ENCODE measurements at places on chromosomes 11 and 22.

GRCh38 chr11:67420147-67420645 lies 4.7 kb downstream of the CARNS1 start:
- DNase-seq: no peak

DNA sequence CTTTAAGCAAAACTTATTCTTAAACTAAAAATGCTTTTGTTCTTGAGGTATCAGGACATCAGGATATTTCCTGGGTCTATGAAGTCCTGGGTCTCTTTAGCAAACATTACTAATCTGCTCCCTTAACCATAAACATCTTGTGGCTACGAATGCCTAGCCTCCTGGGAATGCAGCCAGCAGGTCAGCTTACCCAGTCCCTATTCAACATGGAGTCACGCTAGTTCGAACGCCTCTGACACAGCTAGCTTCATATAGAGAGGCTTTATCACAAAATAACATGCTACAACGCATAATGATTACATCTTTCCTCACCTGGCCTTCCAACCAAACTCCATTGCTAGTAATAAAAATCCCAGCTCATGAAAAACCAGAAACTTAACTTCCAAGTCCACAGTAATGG lies 17.5 kb upstream of the FIBIN start:
- no peak for DNase-seq

DNA sequence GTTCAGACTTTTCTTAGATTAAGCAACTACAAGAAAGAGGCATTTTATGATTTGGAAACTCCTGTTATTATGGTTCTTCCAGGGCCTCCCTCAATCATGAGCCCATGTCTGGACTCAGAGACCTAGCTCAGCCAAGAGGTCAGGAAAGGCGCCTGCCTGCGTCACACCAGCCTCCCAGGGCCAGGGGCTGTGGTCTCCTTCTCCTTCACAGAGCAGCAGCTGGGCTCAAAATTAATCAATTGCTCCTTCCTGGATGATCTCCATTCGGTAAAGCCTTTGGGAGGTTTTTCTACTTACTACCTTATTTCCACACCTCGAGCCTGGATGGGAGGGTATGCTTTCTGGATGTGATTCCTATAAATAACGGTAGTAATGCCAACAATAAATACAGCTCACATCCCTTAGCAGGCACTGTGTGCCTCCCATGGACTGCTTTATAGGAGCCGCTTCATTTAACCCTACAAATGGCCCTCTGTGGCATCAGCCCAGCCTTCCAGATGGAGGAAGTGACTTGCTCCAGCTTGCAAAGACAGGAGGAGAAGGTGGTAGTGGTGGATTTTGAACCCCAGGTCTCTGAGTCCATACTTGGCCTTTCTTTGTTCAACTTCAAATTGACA lies 1445.6 kb downstream of the TBC1D22A start:
- DNase-seq: no peak

DNA sequence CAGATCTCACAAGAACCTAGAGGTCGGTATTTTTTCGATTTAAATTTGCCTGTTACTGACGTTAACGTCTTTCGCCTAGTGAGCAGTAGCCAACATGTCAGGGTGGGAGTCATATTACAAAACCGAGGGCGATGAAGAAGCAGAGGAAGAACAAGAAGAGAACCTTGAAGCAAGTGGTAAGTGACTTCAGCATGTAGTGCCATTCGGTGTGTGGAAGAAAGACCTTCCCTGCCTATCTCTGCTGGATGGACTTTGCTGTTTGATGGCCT lies 750 bp downstream of the XRCC6 start:
- no peak for DNase-seq

GRCh38 chr22:35993048-35993714 lies 35.4 kb downstream of the RBFOX2 start:
- no peak for DNase-seq

DNA sequence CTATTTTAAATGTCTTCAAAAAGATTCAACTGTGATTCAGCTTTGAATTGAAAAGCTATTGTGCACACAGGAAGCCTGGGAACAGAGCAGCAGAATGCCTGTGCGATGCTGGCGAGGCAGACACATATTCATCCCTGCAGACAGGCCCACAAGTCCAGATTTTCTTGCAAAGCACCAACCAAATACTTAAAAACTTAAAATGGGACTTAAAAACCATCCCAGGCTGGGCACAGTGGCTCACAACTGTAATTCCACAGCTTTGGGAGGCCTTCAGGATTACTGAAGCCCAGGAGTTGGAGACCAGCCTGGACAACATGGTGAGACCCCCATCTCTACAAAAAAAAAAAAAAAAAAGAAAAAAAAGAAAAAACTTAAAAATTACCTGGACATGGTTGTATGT lies 122.6 kb upstream of the SERPIND1 start:
- DNase-seq: no peak

DNA sequence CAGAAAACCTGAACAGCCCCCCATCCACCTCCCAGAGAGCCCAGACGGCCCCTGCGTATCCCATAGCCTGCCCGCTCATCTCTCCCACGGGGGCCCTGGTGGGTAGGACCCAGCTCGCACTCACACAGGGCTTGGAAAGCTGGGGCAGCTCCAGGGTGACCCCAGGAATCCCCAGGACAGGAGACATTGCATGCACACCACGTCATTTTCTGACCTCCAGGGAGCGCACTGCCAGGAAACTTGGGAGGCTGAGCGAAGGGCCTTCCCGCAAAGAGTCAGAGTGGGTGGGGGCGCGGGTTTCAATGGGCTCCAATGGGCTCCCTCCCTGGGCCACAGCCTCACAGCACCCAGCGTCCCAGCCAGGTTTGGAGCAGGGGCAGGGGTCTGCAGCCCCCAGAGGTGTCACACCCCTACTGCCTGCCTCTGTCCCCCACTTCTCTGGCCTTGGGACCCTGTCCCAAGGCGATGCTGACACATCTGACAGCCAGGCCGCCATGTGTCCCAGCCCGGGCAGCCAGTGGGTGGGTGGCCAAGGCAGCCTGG lies 8.2 kb upstream of the SYT8 start:
- no peak for DNase-seq

DNA sequence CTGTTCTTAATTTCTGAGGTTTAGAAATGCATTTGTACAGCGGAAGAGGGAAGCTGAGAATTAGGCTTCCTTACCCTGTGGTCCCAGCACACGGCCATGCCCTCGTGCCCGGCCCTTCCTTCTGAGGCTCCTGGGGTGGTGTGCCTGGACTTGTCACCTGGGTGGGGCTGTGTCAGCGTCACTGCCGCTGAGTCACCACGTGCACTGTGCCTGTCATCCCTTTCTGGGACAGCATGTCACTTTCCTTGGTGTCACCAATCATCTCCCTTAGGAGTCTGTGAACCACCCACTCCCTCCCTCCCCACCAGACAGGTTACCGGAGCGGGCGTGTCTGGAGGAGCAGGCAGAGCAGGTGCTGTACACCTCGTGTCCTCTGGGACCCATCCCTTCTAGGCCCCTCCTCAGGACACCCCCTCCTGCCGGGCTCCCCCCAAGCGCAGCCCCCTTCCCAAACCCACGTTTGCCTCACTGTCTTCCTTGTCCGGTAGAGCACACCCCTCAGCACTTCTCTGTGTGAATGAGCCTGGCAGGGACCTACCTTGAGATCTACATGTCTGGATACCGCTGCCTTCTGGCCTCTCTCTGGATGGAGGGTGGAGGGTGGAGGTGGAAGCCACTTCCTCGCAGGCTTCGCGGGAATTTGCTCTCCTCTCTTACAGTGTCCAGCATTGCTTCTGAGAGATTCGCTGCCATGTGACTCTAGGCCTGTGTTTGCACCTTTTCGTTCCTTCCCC lies 367.6 kb downstream of the TBC1D22A start:
- DNase-seq: no peak

GRCh38 chr11:114183044-114183511 lies 113.1 kb upstream of the NNMT start:
- DNase-seq: no peak

GRCh38 chr22:49576241-49577141 lies 251.2 kb downstream of the BRD1 start:
- no peak for DNase-seq

- DNase-seq: no peak
These were observed 296.9 kb downstream of the BRD1 start for GRCh38 chr22:49530671-49531367.

DNA sequence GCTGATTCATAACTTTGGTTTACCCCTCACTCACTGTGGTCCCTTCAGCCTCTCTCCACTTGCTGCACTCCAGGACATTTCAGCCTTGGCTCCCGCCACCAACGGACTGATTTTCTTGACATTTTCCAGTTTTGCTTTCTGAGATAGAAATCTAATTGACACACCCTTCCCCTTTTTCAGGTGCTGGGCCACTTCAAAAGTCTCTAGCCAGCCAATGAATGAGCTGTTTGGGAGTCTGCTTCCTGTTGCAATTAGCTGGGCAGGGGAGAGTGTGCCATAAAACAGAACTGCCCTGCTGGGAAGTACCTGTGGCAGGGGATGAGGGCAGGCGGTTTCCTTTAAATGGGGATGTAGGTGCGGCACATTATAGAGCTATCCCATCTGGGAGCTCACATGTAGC lies 21.1 kb upstream of the PLET1 start:
- DNase-seq: no peak

GRCh38 chr11:12110714-12111548 lies 541 bp downstream of the MICAL2 start:
- peak; percentile 46 for DNase-seq

GRCh38 chr11:27868226-27868625 lies 168.0 kb upstream of the BDNF start:
- no peak for DNase-seq

DNA sequence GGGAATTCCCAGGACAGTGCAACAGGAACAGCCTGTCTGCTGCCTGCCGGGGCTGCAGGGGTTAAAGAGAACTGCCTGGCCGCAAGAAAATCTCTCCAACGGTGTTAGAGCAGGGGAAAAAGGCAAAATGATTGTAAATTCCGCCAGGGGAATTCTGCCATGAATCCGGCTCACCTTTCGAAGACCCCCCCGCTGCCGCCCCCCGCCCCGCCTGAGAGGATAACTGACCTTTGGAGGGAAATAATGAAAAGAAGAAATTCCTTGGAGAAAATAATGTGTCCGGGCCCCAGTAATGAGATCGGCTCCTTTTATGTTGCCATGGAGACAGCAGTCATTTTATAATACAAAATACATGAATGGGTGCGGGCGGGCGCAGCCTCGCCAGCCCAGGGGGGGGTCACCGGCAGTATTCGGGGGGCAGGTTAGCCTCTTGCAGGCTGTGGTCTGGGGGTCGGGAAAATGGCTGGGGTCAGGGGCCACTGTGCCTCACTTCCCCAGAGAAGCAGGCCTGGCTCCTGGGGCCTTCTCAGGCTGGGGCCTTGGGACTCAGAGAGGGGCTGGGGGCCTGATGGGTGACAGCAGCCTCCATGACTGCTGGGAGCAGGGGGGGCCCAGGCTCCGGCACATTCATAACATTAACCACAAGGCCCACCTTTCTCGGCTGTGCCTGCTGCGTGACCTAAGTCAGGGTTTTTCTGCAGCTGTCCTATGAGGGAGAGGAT lies 228.1 kb downstream of the MN1 start:
- DNase-seq: no peak

GRCh38 chr22:46972901-46973831 lies 210.7 kb downstream of the TBC1D22A start:
- DNase-seq: peak; percentile 49

DNA sequence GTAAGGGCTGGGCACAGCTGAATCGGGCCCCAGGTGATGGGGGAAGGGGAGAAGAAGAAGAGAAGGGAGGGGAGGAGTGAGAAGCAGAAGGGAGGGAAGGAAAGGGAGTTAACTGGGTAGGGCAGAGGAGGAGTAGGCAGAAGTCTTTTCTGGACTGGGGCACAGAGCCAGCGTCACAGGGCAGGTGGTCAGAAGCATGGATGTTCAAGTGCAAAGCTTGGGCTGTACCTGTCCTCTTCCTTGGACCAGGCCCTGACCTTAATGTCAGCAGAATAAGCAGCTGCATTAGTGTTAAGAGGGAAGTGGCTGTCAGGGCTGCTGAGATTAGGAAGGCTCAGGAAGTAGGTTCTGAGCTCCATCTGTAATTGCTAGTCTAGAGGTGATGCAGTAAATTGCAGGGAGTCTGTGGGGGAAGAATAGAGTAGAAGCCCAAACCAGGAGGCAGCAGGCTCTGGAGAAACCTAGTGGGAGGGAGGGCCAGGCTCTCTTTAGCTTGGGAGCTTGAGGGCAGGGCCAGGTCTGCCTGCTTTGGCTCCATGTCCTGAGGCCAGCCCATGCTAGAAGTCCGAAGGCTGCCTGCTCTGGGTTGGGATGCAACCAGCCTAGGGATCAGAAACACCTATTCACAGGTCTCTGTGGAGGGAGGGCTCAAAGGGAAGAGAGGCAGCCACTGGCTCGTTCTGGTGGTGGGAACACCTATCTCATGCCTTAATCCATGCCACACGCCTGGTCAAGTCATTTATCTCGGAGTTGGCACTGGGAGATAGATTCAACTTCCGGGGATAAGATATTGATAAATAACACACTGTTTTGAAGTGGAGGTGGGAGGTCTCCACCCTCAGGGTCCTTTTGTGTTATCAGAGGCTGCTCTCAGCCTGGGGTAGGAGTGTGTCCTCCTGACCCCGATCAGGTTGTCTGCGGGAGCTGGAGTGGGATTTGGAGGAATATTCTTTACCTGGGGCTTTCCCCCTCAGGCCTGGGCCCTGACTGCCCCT lies 1.7 kb upstream of the UCP3 start:
- DNase-seq: no peak

- DNase-seq: no peak
These were observed 1.3 kb upstream of the NPTXR start for GRCh38 chr22:38845004-38845740.

GRCh38 chr11:119024430-119025098 lies 6.0 kb downstream of the TRAPPC4 start:
- no peak for DNase-seq

DNA sequence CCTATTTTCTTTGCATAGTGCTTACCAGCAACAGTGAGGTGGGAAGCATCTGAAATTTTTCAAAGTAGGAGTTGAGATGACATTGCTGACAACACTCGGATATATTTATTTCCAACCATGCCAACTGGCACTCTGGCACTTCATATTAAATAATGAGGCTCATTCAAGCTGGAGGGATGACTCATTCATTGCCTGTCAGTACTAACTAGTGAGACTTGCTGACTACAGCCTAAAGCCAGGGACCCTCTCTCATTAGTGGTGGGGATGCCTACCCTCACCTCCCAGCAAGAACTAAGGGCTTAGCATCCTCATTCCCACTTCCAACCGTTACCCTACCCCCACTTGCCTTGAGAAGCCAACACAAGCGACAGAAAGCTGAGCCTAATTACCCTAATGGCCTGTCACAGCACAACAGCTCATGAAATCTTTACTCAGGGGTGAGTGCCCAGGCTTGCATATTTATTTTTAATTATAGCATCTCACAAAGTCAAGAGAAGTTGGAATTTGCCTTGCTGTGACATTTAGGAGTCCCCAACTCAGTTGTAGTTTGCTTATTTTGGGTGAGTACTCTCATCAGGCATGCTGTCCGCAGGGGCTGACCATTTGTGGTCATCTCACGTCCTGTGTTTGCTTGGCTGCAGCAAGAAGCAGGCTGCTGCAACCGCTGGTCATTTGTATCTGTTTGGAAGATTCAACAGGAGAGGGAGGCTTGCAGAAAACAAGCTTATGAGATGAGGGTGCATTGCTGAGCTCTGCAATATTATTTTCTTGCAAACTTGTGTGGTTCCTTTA lies 181.6 kb upstream of the POU2AF2 start:
- DNase-seq: no peak
